ENCODE measurements at places on chromosomes 2 and 18.

- DNase-seq: no peak
Observed at GRCh38 chr2:86239745-86240144, 40.5 kb downstream of the MRPL35 start.

- DNase-seq: no peak
Observed at GRCh38 chr2:160228141-160228917, 28.3 kb upstream of the ITGB6 start.

- DNase-seq: peak; percentile 61
Observed at GRCh38 chr18:21110713-21111345, 784 bp downstream of the ROCK1 start.

- no peak for DNase-seq
Observed at GRCh38 chr2:84373391-84373790, 85.7 kb downstream of the SUCLG1 start.

DNA sequence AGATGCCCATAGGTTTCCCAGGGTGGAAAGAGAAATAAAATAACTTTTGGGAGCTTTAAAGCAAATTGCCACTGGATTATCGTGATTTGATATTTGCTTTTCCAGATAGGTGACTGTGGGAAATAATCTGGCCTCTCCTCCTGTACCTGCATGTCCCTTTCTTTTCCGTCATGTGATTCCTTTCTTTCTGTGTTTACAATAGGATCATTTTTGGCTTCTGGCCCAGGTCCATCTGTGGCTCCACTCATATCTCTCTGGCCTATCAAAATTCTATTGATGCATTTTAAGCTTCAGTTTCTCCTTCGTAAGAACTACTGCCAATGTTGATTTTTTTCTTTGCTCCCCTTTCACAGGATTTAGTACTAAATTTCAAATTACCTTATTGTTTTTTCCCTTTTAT is 153.6 kb downstream of the CCDC85A start:
- DNase-seq: no peak

DNA sequence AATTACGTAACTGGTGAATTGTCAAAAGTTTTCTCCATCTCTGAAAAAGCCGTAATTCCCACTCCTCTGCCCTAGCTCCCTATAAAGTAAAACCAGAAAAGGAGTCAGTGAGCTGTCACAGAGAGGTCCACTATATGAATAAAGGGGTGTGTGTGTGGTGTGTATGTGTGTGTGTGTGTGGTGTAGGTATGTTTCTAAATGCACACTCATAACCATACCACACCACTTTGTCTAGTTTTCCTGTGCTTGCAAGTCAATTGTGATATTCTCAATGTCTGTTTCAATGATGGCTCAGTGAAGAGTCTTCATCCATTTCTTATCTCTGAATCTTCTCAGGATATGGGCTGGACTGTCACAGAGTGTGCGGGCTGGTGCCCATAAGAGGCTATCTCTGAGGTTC is 54.8 kb upstream of the CCDC68 start:
- no peak for DNase-seq

- DNase-seq: no peak
Observed at GRCh38 chr2:227696990-227697679, 20.7 kb downstream of the SLC19A3 start.

GRCh38 chr18:79318142-79318673 is 77.5 kb upstream of the NFATC1 start:
- no peak for DNase-seq

DNA sequence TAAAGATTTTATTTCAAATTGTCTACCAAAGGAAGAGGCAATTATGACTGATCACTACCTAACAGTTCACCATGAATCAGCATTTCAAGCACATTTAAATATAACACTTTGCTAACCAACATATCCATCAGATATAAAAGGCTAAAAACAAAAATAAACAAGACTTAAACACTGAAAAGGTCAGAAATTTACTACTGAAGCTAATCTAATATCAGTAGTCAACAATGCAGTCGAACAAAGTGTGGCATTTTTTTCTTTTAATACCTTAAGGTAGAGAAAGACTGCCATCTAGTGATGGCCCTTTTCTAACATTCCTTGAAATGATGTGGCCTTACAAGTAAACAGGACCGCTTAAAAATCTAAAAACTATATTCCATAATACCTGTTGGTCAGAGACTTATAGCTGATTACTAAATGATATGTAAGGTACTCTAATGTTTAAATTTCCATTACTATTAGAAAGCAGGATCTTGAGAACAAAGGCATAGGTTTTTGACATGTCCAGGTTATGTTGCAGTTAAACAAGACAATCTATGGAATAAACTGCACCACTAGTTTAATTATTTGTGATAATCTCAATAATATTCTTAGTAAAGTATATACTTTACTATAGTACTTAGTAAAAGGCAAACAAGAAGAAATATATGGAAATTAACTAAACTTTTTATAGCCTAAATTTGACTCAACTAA is 80.0 kb downstream of the EXOC6B start:
- no peak for DNase-seq

- no peak for DNase-seq
Observed at GRCh38 chr2:108925286-108925685, 63.7 kb downstream of the EDAR start.

- no peak for DNase-seq
Observed at GRCh38 chr2:84450288-84451227, 8.5 kb downstream of the SUCLG1 start.

- DNase-seq: no peak
Observed at GRCh38 chr2:236592821-236593220, 23.2 kb downstream of the ACKR3 start.

GRCh38 chr2:54103454-54104314 is 11.7 kb upstream of the ACYP2 start:
- DNase-seq: no peak

DNA sequence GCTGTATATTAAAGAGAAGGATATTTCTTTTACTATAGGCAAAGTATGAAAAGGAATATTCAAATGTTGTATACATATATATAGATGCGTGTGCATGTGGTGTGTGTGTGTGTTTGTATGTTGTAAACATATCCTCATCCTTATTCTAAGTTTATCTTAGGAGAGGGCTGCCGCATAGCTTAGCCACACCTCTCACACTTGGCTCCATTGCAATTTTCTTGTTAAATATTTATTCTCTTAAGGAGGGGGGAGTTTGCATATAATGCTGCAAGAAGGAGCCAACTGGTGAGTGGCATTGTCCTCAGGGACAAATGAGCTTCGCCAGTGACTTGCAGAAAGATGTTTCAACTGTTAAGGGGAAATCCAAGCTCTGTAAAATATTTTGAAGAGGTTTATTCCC is 360.1 kb upstream of the RND3 start:
- no peak for DNase-seq

- DNase-seq: no peak
Observed at GRCh38 chr2:83661711-83662110, 797.4 kb downstream of the SUCLG1 start.

- no peak for DNase-seq
Observed at GRCh38 chr2:125925891-125926546, 729.9 kb upstream of the GYPC start.

DNA sequence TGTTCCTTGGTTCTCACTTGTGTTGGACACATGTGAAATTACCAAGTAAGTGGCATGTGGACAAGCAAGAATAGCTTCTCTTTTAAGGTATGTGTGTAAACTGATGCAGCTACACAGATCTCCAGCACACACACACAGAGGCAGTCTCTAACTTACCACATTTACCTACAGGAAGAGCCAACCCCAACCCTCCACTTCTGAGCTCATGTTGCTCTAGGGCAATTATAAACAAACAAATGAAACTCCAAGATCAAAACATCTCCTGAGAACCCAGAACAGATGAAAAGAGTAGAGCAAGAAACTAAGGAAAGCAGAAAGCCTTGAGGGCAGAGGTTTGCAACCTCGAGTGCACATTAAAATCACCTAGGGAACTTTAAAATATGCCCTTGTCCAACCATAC is 16.0 kb upstream of the TMEM37 start:
- no peak for DNase-seq

GRCh38 chr2:167862296-167862695 is 385.1 kb downstream of the STK39 start:
- no peak for DNase-seq

DNA sequence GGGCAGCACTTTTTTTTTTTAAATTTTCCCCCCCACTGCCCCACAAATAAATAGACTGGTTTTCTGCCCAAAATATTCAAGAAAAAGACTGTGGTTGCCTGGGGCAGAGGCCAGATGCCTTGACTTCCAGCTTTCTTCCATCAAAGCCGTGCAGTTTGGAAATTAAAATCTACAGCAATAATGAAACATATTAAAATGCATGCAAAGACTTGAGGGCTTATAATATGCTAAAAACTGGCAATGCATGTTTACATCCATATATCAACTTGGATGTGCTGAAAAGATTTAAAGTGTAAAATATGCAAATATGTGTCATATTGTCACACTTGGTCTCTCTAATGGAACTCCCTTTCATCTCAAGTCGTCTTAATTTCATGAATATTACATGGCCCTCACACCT is 2036.2 kb upstream of the PIK3C3 start:
- no peak for DNase-seq

GRCh38 chr2:46318579-46319460 is 21.6 kb downstream of the EPAS1 start:
- DNase-seq: no peak

GRCh38 chr2:121287146-121287798 is 2.3 kb upstream of the TFCP2L1 start:
- DNase-seq: no peak

- no peak for DNase-seq
Observed at GRCh38 chr18:10011061-10011460, 97.2 kb downstream of the VAPA start.

DNA sequence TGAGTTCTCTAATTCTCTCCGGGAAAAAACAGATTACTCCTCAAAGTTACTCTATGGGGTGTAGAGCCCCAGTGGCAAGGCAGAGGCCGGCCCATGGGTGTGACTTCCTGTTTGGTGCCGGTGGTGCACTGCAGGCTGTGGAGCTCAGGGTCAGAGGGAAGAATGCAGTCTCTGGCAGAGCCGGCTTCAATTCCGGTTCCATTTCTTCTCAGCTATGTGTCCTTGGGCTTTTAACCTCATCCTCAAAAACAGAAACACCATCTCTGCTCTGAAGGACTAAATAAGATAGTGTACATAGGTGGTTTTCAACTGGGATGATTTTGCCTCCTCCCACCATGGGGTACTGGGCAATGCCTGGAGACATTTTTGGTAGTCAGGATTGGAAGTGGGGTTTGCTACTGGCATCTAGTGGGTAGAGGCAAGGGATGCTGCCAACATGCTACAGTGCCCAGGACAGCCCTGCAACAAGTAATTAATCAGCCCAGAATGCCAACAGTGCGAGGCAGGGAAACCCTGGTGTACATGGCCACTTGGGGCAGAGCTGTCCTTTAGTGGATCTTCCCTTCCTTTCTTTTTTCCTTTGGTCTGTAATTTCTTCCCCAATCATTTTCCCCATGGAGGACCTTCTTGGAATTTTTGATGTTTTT is 81.2 kb downstream of the INSIG2 start:
- DNase-seq: peak; percentile 43

DNA sequence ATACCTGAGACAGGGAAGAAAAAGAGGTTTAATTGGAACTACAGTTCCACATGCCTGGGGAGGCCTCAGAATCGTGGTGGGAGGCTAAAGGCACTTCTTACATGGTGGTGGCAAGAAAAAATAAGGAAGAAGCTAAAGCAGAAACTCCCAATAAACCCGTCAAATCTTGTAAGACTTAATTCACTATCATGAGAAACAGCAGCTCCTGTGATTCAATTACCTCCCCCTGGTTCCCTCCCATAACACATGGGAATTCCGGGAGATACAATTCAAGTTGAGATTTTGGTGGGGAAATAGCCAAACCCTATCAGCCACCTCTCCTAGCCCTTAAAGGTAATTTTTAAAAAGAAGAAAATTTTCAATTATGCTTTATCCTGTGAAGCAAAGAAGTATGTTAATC is 728.8 kb downstream of the RNF144A start:
- DNase-seq: no peak

DNA sequence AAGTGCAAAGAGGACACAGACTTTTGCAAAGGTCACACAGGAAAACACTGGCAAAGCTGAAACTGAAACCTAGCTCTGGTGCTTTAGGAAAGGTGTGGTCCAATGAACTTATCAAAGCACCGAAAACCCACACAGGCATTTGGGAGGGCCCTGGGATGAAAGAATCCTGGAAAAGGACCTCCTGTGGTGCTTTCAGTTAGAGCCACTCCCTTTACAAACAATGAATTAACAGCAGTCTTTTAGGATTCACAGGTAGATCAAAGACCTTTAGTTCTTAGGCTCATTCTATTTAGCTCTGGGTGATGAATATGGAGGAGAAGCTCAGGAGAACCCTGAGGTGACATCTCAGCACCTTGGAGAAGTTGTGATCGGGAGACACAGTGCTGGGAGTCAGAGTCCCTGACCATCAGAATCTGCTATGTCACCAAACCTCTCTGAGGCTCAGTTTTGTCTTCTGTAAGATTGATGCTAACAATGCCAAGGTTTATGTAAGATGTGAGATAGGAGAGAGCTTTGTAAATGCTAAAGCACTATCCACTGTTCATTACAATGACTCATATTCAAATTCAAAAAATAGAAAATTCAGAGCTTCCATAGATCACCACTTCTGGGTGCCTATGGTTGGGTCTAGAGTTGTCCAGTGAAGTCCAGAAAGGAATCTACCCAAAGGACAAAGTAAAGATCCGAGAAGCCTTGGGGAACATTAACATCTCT is 39.3 kb downstream of the VSNL1 start:
- DNase-seq: no peak

Measured in right lobe of liver (tissue), 6 donors.